ENCODE measurements at places on chromosomes 5 and 9.

GRCh38 chr5:3041001-3041400 is 289.5 kb upstream of the IRX2 start:
- no peak for DNase-seq

DNA sequence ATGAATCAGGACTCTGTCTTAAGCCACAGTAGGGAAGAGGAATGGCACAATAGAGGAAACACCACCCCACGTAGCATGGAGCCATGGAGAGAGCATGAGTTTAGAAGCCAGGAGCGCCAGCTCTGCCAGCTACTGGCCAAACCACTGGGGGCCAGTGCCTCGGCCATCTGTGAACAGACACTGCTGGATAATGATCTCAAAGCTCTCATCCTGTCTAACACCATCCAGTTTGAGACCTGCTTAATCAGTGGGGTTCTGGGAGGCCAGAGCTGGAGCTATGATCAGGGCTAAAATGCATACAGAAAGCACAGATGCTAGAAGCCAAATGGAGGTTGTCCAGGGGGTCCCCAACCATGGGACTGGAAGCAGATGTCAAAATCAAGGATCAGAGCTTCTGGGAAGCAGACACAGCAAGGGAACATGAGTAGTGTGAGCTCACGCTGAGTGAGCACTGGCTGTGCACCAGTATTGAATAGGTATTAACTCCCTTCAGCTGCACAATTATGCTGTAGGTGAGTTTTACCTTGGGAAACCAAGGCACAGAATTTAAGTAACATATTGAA is 92.7 kb downstream of the KCNIP1 start:
- no peak for DNase-seq

DNA sequence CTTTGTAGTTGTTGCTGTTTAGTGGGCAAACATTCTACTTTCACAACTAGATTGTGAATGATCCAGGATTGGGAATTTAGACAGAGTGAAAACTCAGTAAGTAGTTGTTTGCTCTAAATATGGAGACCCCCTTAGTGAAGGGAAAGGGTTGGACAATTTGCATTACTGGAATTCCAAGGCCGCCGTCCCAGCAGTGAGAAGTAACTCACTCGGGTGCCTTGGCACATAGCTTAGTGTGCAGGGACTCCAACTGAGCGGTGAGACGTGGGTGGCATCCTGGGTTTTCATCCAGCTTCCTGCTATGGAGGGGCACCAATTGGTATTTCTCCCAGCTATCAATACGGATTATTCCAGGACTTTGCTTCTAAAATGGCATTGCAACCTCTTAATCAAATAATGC is 69.7 kb upstream of the FCN1 start:
- no peak for DNase-seq

DNA sequence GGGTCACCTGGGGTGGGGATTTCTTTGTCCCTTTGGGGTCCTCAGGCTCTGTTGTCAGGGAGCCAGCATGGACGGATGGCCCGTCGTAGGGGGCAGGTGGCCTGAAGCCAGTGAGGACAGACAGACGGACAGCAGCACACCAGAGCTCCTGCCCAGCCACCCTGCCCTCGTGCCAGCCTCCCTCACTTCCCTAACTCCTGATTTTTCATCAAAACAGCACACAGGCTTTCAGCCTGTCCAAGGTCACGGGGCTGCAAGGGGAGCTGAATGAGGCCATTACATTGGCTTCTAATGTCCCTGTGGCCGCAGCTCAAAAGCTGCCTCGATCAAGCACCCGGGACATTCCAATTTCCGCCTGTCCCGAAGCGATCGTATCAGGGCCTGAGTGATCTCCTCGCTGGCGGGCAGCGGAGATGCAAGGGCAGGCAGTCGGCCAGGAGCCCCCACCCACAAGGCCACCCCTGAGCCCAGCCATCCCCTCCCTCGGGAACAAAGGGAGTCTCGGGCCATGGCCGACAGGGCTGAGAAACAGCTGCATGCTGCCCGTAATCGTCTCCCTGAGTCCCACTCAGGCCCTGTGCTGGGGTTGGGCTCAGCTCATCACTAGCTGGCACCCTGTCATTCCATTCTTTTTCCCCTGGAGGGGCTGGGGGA is 50.5 kb upstream of the RNU6ATAC start:
- DNase-seq: no peak

- DNase-seq: no peak
Observed at GRCh38 chr5:140224658-140225057, 49.7 kb downstream of the CYSTM1 start.

DNA sequence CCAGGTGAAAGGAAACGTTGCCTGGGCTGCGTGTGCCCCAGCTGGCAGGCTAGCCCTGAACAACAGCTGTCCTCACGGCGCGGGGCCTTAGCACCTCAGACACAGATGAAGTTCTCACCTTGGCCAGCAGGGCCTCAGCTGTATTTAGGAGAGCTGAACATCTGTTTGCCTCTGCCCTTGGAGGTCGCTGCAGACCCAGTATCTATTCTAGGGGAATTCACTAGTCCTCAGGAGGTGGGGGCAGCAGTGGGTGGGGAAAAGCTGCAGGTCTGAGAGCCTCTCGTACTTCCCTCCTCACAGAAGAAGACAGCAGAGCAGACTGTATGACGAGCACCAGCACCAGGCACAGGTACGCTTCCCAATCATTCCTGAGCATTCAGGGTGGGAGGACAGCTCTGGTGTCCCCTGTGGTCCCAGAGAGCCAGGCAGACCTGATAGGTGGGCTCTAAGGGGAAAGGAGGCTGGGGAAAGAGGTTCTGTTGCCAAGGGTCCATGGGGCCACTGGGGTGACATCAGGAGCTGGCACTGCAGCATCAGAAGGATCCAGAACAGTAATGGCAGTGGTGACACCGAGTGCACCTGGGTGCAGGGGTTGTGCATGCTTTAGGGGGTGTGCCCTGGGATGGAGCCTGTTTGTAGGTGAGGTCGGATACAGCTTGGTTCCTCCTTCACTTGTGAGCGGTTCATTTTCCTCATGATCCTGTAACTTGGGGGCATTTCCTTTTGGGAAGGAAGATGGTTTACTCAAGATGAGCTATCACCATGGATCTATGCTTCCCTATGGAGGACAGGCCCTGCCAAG is 13.8 kb downstream of the CD74 start:
- no peak for DNase-seq

DNA sequence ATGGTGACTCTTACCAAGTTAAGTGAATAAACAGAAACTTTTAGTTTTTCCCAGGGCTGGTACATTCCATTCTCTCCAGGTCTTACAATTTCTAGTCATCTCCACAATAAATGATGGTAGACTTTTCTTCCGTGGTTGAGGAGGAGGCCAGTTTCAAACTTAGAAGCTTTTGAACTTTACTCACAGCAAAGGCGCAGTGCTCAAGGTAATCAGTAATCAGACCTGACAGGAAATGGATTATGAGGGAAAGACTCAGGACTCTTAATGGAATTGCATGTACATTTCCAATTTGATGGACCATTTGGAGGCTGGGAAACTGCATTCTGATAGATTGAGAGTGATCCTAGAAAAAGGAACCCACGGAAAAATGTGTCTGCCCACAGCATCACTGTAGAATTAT is 93.7 kb downstream of the SNCAIP start:
- no peak for DNase-seq

DNA sequence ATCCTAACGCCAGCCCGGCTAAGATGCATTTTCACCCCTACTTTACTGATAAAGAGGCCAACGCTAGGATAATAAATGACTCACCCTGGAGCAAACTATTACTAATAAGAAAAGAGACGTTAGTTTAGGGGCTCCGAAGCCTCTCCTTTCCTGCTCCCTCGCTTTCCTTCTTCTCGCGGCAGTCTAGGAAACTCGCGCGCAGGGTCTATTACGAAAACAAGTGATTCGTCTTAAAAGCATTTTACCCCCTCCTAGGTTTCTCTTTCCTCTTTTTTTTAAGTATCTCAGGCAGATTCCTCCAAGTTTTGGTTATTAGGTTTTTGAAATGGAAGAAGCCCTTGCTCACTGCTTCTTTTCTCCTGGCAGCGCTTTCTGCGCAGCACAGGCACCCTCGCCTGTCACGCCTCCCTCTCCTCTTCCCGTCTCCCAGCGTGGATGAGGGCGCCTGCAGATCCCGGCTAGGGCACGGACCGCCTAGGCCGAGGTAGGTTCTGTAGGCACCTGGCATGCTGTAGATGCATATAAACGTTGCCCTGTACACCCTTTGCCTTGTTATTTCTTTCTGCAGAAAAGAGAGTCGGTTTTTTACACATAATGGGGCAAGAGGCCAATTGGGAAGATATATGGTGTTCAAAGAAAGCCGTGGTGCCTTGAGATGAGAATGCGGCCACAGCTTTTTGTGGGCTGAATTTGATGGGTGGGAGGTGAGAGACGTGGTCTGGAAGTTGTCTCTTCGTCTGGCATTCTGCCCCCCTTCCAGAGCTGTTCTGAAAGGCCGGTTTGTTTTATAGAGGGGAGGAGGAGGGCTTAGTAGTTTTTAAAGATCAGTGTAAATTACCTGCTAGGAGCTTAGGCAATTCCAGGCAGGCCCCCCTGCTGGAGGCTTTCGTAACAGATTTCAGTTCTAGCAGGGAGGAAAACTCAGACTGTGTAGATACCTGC is 983 bp downstream of the GCNT1 start:
- DNase-seq: no peak

DNA sequence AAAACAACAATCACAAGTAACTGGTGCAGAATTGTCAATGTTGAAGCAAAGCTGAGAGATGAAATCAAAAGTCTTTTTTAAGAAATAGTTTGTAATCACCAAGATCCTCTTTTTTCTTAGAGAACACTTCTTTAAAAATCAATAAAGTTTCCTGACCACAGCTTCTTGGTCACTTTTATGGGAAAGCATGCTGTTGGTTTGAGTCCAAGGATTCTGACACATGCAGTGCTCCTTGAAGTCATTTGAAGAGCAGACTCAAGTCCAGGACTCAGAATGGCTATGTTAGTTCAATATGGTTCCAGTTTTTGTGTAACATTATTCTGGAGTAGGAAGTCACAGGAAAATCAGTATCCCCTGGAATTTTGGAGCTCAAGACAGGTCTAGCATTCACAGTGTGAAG is 480.6 kb downstream of the NR2F1-AS1 start:
- no peak for DNase-seq

GRCh38 chr5:142969624-142970439 is 199.7 kb downstream of the ARHGAP26 start:
- DNase-seq: no peak

DNA sequence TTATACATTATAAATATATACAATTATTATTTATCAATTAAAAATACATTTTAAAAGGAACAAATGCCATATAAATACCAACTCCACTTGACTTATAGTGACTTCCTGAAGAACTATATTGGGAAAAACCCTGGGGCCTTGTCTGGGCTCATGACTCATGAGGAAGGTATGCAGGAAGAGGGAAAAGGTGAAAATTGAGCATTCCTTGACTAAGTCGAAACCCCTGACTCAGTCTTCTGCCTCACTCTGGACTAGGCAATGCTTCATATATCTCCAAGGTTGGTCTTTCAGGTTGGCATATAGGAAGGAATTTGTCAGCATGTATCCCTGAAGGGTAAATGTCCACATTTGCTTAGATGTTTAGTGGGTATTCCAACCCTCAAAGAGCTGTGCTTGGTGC is 78.5 kb downstream of the SH3TC2 start:
- no peak for DNase-seq

- no peak for DNase-seq
Observed at GRCh38 chr5:158676642-158677469, 422.9 kb downstream of the EBF1 start.

DNA sequence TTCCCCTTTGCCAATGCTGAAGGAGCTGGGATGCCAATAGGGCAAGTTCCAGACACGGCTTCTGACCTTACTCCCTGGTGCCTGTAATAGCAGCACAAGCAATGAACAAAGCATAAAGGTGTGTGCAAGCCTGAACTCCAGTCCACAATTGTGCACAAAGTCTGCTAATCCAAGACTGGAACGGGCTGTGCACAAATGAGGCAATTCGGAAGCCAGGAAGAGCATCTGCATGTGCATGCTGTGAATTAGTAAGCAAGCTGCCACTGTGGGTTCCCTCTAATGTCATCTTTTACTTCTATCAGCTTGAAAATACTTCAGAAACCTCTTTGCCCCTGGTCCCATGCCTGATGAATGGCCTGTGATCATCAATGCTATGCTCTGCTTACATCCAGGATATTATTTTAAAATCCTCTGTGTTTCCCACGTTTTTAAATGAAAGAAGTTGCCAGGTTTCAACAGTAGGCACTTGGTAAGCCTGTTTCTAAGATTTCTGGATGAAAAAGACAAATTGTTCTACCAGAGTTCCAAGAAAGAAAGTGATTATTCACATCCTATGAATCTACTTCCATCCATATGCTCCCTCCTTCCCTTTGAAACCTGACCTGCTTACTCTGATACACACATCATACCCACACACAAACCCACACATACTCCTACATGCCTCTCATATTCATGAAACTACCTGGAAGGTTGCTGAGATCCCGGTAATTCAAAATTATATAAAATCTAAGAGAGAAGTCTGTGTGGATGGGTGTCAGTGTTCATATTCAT is 165.7 kb downstream of the KCTD16 start:
- no peak for DNase-seq

GRCh38 chr5:15425766-15426165 is 74.2 kb upstream of the FBXL7 start:
- DNase-seq: no peak
